ENCODE measurements at places on chromosomes 12 and 14.

DNA sequence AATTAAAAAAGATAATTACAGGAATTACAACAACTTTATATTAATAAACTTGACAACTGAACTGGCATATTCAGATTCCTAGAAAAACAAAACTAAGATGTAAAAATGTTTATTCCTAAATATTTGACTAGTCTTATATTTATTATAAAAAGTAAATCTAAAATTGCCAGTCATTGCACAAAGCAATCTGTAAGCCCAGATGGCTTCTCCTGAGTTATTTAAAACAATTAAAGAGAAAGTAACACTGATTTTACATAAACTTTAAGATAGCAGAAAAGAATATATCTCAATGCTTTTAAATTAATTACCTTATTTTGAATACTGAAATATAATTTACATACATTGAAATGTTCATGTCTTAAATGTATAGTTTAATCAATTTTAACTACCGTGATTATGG lies 434.1 kb upstream of the RPL10L start:
- no peak for DNase-seq

- no peak for DNase-seq
These were observed 55.7 kb upstream of the PTGR2 start for GRCh38 chr14:73795974-73796373.

GRCh38 chr12:11071414-11071813 lies 9.3 kb upstream of the TAS2R46 start:
- DNase-seq: no peak

- DNase-seq: no peak
These were observed 20.2 kb downstream of the SERPINA1 start for GRCh38 chr14:94368243-94368590.

GRCh38 chr14:77542421-77543239 lies 44.0 kb upstream of the ISM2 start:
- no peak for DNase-seq

DNA sequence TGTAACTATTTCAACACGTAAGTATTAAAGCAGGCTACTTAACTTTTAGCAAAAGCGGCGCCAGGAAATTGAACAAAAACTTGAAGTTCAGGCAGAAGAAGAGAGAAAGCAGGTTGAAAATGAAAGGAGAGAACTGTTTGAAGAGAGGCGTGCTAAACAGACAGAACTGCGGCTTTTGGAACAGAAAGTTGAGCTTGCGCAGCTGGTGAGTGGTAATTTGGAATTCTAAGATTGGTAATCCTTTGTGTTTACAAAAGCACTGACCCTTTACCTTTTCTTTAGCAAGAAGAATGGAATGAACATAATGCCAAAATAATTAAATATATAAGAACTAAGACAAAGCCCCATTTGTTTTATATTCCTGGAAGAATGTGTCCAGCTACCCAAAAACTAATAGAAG lies 4.0 kb downstream of the PNN start:
- no peak for DNase-seq

GRCh38 chr12:94760786-94761185 lies 110.4 kb upstream of the TMCC3 start:
- no peak for DNase-seq
